Stimulated activated CD8-positive, alpha-beta memory T cell treated with anti-CD3 and anti-CD28 coated beads, Interleukin-15, amount 100 ng/mL, for 1 hour (primary cell): ENCODE measurements at places on chromosomes 7 and 10.

GRCh38 chr7:137975221-137975620 lies 26.7 kb downstream of the CREB3L2 start:
- DNase-seq, result no peak

- peak; percentile 24 for DNase-seq
Observed at GRCh38 chr7:7681191-7681935, 37.0 kb downstream of the RPA3 start.

- DNase-seq, result no peak
Observed at GRCh38 chr10:70958396-70958795, 70.0 kb upstream of the PCBD1 start.

DNA sequence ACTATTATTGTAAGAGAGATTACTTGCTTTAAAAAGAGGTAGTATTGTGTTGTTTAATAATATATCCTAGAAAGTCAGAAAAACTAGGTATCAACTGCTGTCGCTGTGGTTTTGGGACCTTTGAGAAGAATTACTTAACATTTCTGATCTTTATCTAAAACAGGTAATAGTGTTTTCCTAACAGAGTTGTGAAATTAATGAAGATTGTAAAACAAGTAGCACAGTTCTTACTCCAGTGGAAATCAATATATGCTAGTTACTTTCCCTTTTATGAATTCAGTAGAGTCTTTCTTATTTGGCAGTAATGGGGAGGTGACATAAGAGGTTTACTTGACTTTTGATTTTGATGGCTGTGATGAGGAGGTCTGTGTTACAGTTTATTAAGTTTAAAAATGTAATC lies 58.1 kb downstream of the KIF20B start:
- DNase-seq, result no peak

- DNase-seq, result no peak
Observed at GRCh38 chr10:24756283-24756682, 32.6 kb upstream of the ARHGAP21 start.

GRCh38 chr10:100209303-100209702 lies 20.1 kb downstream of the CHUK start:
- no peak for DNase-seq

GRCh38 chr10:59175538-59176240 lies 754 bp upstream of the PHYHIPL start:
- no peak for DNase-seq

- DNase-seq, result no peak
Observed at GRCh38 chr7:145665499-145666258, 450.9 kb upstream of the CNTNAP2 start.

GRCh38 chr10:94149702-94150101 lies 156.0 kb downstream of the PLCE1 start:
- no peak for DNase-seq

GRCh38 chr10:80538481-80539185 lies 931 bp downstream of the SH2D4B start:
- DNase-seq, result no peak

- DNase-seq, result no peak
Observed at GRCh38 chr10:71565284-71566000, 154.1 kb downstream of the C10orf105 start.

GRCh38 chr10:123154711-123155505 lies 706 bp downstream of the BUB3 start:
- DNase-seq, result no peak

DNA sequence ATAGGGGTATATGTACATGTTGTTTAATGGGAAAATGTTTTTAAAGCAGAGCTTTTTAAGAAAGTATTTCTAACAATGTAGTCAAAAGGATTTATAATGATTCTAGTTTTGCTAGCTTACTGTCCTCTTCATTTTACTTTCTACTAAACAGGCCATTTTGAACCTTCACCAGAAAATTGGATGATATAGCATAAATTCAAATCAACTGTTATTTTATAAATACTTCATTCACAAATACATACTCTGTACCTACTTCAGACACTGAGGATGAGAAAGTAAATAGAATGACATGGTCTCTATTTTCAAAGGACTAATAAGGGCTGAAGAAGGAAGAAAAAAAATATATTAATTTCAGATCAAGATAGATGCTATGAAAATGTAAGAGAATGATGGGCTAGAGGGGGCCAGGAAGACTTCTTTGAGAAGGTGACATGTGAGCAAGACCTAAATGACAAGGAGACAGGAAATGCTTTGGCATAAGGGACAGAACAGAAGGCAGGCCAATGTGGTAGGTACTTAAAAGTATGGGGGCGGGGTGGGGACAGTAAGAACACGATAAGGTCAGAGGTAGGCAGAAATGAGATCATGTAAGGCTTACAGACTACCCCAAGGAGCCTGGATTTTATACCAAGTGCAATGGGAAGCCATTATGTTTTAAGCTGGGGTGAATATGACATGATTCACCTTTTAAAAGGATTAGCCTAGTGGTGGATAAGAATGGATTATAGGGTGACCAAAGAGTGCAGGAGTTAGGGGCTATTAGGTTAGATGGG lies 5.2 kb downstream of the NAMPT start:
- DNase-seq, result no peak

DNA sequence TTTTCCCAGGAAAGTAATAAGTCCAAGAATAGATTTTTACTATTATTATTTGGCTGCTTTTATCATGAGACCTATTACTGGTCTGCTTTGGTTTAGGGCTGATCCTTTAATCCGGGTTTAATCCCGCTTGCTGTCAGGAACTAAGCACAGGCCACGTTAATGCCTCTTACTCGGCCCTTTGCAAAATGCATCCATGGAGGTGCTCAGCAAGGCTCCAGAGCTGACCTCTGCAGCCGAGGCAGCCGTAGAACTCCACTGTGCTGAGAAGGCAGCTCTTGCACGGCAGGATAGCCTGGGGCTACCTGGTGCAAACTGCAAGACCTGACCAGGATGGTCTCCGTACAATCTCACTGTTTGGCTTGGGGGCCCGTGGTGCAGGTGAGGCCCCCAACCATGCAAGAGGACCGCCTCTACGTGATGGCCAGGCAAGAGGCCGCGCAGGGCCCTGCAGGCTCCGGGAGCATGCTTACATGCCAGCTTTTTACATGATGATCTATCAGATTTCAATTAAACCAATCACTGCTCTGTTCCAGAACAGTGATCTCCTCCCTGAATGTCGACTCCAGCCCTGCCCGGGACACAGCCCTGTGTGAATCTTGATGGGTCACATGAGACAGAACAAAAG lies 10.4 kb upstream of the CALML3 start:
- DNase-seq, result no peak

DNA sequence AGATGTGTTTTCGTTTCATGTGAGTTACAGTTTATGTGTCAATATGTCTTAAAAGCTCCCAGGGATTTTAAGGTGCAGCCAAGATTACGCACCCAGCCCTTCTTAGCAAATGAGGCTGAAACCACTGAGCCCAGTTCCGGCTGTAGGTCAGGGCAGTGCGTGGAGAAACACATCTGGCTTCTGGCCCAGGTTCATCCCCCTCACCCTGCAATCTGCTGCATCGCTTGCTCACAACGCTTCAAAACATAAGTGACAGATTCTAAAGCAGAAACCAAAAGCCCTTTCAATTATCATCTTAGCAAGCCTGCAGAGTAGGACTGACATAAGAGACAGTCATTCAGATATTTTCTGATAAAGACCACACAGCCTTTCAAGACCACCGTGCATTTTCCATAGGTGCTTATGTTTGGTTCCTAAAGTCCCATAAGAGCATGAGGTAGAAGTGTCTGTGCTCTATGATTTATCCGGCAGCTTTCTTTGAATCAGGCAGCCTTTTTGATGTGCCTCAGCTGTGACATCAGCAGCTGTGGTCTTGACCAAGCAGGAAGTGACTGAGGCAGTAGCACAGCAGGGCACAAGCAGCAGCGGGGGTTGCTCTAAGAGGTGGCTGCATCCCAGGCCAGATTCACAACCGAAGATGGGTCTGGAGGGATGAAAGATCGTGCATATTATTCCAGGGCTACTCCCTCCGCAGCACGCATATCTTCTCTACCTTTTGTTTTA lies 72.1 kb upstream of the LYZL2 start:
- DNase-seq, result no peak

- peak; percentile 24 for DNase-seq
Observed at GRCh38 chr7:117127585-117128168, 174.4 kb downstream of the ST7 start.

DNA sequence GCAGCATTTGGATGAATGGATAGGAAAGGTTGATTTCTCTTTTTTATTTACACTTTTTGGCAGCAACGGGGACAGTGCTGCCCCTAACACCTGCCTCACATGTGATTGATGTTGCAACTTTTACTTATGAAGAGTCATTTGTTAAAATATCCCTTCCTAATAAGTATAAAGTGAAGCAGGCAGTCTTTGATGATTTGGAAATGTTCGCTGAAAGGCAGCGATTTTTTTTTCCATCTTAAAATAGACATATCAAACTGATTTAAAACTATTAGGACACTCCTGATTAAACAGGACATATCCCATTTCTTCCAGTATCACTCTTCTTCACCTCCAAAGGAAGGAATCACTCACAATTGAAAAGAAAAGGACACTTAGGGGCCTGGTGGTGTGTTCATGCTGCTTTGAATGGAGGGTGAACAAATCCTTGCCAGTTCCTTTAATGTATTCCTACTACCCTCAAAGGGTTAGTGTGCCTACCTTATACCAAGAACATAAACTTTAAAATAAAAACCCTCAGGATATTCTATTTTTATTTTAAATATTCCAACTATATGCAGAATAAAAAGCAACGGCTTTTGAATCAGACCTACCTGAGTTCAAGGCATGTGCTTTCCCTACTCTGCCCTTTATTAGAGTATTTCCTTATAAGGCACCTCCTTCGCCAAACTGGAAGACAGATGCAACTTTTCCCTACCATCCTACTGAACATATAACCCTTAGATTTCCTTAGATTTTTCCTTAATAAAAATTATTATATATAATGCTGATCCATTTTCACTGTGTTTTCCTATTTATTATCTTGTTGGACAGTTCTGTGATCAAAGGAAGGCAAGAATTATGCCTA lies 1.1 kb downstream of the ADK start:
- DNase-seq, result no peak

- DNase-seq, result no peak
Observed at GRCh38 chr10:118732245-118733165, 22.3 kb downstream of the CACUL1 start.

DNA sequence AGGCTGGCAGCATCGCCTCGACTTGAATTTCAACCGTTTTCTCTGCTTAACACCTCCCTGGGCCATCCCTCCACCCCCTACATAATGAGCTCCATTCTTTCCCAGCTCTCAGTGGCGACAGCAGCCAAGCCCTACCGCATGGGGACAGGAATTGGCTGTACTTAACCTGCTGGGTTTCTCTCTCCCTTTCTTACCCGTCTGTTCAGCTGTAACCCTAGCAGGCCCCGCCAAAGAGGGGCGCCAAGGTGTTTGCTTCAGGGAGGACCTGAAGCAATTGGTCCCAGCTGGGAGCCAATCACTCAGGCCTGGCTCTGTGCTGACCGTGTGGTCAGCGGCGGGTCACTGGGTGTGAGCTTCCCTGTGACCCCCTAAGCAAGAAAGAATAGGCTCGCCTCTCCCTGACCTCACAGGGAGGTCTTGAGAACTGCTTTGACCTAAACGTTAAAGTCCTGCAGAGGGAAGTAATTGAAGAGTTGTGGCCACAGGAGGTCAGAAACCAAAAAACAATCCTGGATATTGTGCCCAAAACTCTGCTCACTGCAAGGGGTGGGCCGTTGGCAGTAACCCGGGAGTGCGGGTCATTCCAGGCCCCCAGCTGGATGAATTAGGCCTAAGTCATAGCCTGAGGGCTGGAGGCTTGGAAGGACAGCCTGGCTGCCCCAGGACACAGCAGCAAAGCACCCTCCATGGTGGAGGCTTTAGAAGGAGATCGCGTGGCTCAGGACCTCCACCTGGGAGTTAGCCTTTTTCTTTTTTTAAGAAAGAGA lies 114.6 kb downstream of the ITIH5 start:
- no peak for DNase-seq

DNA sequence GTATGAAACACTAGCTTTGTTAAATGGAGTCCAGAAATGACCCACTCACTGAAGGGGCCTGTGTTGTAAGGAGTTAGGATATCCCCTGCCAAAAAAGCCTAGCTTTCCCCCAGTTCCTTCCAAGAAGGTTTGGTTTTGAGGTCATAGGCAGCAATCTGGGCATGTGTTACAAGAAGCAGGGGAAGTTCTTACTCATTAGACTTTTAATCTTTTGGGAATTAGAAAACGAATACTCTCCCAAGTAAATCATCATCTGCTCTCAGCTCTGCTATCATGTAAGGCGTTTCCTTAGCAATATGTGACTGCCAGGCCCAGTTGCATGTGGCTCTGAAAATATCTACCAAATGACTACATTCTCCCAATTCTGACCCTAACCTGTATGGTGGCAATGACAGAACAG lies 3.7 kb downstream of the NOD1 start:
- DNase-seq, result no peak

GRCh38 chr7:74253835-74254128 lies 417 bp downstream of the RFC2 start:
- DNase-seq, result no peak

- DNase-seq, result no peak
Observed at GRCh38 chr7:157465891-157466866, 129.4 kb downstream of the DNAJB6 start.

DNA sequence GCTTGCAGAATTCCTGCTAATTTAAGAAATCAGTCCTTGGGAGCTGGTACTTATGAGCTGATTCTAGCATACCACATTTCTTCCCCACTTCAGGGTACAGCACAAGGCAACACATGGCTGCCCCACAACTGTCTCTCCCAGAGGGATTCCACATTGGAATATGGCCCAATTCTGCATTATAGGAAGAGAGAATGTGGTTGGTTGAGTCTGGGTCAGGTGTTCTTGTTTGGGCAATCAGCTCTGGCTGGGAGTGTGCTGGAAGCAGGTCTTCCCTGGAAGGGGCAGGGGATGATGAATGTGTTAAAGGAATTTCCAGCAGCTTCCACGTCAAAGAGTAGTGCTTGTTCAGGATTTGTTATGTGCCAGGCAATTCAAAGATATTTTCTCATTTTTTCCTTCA lies 95.7 kb downstream of the BUB3 start:
- DNase-seq, result no peak

- DNase-seq, result no peak
Observed at GRCh38 chr7:30433082-30433481, 45.5 kb downstream of the NOD1 start.

- DNase-seq, result no peak
Observed at GRCh38 chr7:133411395-133411794, 158.5 kb downstream of the EXOC4 start.

DNA sequence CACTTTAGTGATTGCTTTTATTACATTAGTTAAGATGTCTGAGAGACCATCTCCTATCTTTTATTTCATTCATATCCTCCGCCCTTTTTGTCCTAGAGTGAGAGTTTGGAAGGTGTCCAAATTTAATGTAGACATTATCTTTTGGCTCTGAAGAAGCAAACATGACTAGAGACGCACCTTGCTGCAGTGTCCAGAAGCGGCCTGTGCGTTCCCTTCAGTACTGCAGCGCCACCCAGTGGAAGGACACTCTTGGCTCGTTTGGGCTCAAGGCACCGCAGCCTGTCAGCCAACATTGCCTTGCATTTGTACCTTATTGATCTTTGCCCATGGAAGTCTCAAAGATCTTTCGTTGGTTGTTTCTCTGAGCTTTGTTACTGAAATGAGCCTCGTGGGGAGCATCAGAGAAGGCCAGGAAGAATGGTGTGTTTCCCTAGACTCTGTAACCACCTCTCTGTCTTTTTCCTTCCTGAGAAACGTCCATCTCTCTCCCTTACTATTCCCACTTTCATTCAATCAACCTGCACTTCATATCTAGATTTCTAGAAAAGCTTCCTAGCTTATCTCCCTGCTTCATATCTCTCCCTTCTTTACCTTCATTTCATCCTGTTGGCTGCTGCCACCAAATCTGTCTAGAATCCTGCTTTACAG lies 10.4 kb upstream of the CLCN1 start:
- DNase-seq, result peak; percentile 50
